ENCODE measurements at places on chromosomes 3 and 15.

- DNase-seq: no peak
Observed at GRCh38 chr3:153400641-153401040, 238.6 kb downstream of the RAP2B start.

GRCh38 chr3:64985072-64985471 lies 297.3 kb upstream of the ADAMTS9 start:
- no peak for DNase-seq

GRCh38 chr3:143825513-143825912 lies 22.8 kb downstream of the SLC9A9 start:
- DNase-seq: no peak

DNA sequence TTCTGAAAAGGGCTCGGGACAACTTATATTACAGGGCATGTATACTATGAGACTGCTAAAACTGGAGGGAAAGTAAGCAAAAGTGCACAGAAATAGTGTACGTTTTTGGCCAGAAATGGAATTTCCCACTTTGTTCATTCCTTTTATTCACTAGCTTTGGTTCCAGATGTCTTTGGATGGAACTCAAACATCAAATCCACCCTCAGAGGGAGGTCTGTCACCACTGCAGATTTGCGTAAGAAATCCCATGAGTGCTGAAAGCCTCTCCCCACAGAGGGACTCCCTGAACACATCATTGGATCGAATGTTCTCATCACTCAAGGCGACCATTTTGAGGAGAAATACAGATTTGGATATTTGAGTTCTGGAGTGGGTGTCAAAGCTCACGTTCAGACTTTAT lies 71.6 kb downstream of the FEM1B start:
- DNase-seq: no peak

DNA sequence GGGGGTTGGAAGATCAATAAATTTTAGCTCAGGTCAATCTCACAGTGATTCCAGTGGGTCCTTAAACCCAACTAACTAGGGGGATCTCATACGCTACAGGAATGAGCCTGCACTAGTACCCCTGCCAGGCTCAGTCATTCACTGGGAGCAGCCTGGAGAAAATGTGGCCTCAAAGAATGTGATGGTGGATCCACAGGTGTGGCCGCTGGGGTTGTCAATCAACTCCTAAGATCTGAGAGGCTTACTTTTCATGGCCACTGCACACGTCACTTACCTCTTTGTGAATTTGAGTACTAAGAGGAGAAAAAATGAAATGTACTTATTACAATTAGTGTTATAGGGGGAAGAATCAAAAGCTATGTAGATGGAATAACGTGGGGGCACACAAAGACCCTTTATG lies 17.5 kb upstream of the FNDC3B start:
- no peak for DNase-seq

DNA sequence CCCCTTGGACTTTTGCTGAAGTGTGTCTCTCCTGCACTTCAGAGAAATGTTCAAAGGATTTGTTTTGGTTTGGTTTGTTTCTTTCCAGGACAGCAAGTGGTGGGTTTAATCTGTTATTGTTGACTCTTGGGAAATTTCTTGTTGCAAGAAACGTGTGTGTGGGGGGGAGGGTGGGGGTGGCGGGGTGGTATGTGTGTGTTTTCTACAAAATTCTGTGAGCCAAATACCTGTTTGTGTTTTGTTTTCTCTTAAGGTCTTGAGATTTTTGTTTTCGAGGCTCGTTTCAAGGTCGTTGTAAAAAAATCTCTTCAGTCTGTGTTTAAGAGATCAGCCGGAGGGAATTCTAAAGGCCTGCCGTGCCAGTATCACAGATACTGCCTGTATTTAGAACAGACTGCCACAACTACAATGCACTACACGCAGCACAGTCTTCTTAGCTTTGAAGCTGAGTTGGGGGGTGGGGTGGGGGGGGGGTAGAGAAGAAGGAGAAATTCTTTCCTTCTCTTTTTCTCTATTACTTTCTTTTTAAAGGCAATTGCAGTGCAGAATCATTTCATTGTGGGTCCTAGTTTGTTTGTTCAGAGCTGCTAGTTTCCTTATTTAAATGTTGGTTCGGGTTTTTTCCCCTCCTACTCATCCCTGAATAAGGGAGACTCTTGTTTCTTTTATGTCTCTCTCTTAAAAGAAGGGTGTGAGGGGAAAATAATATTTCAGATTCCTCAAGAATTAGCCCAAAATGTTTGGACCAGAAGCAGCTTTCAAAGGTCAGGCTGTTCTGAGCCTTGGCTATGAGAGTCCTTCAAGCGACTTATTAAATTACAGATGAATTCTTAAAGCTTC lies 1.4 kb upstream of the BCL6 start:
- DNase-seq: peak; percentile 26

- DNase-seq: no peak
Observed at GRCh38 chr3:106014518-106014917, 145.7 kb upstream of the CBLB start.

GRCh38 chr3:76038949-76039348 lies 253.6 kb upstream of the ZNF717 start:
- no peak for DNase-seq

DNA sequence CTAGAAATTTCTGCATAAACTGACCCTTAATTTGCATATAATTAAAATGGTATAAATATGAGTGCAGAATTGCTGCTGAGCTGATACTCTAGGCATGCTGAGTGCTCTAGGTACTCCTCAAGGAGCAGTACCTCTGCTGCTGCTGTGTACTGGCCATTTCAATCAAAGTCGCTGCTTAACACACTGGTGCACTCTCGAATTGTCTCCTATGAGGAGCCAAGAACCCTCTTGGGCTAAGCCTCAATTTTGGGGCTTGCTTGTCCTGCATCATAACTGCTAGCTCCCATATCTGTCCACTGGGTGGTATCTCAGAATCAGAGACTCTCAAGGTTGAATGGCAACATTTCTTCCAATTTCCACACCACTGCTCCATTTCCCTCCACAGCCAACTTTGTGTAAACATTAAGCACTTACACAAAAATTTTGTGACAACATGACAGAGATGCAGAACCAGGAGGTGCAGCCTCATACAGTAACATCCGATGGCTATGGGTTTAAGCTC lies 82.5 kb downstream of the XXYLT1 start:
- DNase-seq: peak; percentile 35

GRCh38 chr3:105656651-105657504 lies 211.9 kb downstream of the CBLB start:
- DNase-seq: no peak

DNA sequence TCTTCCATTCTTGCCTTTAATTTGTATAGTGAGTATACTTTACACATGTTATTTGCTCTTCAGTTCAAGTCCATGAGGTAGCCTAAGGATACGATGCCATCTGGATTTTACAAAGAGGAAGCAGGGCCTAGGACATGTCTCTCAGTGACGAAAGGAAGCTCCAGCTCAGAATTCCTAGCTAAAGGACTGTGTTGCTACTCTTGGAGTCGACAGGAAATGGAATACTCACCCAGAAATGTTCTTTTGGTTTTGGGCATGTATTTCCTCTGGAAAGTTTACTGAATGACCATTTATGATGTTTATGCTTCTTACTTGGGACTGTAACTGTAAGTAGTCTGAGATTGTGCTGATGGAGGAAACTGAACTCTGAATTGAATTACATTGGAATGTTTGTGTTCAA lies 12.5 kb downstream of the OXNAD1 start:
- peak; percentile 7 for DNase-seq

GRCh38 chr3:139121513-139122220 lies 77.0 kb upstream of the PRR23C start:
- no peak for DNase-seq

DNA sequence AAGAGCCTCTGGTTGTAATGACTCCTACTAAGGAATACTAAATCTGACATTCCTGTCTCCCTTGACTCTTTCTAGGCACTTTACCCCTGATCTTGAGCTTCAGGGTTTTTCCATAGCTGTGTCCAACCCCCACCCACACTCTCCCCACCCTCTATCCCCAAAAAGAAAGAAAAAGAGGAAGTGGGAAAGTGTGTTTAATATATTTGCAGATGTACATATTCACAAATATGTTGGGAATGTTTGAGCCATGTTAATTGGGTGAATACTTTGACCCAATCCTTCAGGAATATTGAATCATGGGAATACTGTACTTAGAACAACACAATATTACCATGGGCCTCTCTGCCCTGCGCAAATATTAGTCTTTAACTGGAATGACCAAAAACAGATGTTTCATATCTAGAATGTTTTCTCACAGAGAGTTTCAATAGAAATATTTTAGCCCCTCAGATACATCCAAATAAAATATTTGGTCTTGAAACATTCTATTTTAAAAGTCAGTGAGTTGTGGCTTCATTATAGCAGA lies 19.8 kb upstream of the PFN2 start:
- DNase-seq: no peak

DNA sequence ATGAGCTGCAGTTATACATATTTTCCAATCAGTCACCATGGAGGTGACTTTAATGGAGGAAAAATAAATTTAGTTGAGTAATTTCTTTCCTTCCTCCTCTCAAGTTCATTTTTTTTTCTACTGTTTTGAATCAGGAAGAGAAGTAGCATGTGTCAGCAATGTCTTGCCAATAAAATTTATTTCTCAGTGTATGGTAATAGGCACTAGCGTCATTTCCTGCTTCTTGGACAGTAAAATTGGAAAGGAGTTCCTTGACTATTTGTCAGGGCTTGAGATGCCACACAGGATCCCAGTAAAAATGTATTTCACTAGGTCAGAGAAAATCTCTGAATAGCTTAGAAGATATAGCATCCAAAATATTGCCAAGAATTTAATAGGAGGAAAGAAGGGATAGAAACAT lies 605.9 kb downstream of the ROBO1 start:
- DNase-seq: no peak

GRCh38 chr3:90011131-90011530 lies 903.7 kb downstream of the EPHA3 start:
- DNase-seq: peak; percentile 3

Measured in fibroblast of gingiva (primary cell).